Type B pancreatic cell (in vitro differentiated cells): ENCODE measurements at places on chromosomes 6 and 20.

GRCh38 chr6:117264692-117265409, 507 bp upstream of the VGLL2 start:
- no peak for DNase-seq

DNA sequence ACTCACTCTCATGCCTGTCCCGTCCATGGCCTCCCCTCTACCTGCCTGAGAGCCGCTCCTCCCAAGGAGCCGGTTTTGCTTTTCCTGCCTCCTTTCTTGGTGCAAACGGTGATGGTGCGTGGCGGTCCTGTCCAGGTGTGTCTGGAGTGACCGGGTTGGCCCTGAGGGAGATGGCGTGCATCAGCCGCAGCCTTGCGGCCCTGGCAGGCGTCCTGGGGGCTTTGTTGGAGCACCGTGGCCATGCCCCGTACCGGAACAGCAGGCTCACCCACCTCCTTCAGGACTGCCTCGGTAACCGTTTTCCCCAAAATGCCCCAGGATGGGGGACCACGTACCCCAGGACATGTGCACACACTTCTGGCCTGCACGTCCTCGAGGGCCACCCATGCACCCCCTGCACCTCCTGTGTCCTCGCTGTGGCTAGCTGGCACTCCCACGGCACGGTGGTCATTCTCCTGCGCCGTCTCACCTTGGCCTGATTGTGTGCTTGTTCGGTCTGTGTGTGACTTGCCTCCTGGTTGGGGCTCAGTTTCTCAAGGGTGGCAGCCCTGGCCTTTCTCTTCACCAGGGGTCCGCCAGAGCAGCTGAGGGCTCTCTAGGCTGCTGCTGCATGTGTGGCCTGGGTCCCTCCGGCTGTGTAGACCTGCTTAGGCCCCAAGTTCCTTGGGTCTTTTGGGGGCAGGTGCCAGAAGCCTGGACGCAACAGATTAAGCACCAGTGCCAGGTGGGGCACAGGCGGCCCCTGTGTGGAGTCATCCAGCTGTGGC, 36.4 kb downstream of the FRMD1 start:
- no peak for DNase-seq

DNA sequence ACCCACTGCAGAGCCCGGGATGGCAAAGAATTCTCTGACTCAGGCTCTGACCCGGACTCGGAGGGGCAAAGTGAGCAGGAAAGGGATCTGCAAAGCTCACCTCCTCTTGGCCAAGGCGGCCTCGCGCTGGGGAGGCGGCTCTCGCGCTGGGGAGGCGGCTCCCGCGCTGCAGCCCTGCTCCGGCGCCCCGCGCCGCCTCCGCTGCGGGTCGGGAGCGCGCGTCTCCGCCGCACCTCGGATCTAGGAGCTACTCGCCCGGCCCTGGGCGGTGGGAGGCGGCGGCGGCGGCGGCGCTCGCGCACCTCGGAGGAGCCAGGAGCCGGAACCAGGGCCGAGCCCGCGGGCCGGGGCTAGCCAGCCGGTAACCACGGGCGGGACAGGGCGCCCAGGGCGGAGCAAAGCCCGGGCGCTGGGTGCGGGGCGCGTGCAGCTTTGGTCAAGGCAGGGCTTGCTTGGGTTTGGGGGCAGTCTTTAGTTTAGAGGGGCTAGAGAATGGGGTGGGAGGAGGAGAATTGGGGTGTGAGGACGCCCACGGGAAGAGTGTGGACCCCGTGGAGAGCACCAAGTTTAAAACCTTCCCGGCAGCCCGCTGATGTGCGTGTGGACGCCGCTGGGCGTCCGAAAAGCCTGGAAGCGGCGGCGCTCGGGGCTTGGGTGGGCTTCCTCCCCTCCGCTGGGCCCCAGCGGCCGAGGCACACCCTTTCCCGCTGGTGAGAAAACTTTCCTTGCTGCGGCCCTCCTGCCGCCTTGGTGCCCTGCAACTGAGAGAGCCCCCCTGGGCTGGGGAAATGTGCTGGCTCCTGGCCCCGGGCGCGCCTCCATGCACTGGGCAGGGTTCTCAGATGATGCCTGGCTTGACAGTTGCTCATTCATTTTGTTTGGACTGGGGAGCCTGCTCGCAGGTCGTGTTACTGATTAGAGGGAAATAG, at the start of gene MRAP2:
TSS of gene MRAP2 (plus strand) at position 250 of the 929 bp plus-strand sequence. CDS start 21,547 bp downstream, outside the sequence.
- DNase-seq = no peak

DNA sequence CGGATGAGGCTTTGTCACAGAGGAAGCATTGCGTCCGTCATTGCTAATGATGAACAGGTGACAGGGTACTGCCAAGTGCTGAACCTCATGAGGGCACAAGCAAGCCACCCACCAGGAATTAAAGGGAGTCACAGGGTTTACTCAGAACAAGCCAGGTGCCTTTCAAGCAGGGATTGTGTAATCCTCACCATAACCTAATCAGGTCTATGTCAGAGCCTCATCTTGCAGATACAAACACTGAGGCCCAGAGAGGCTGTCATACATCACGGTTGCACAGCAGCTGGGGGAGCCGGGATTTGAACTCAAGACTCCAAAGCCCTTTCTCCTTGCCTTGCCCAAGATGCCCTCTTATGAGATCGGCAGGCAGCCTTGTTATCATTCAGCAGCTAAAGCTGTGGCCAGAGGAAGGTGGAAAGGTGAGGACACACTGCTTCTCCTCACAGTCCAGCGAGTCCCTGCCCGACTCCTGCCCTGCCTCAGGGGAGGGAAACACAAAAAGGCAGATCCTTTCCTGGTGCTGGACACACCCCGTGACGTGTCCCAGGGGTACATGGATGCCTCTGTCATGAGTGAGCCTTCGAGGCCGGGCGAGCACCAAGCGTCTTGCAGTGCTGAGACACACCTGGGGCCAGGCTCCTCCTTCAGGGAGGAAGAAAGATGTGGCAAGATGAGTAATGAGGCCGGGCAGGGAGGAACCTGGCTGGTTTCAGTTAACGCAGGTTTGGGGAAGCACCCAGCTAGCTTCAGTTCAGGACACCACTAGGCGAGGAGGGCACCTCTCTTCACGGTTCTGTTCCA, 214.9 kb downstream of the LY86 start:
- no peak for DNase-seq

DNA sequence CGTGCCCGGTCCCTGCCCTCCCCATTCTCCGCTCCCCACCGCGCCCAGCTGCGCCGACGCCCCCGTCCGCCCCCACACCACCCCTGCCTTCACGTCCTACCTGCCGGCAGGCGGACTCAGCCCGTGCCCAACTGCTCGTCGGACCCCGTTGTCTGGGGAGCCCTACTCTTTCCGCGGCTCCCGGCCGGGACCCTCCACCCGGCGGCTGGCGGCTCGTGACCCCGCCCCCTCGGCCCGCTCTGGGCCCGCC, at the start of gene SERAC1:
TSS of gene SERAC1 (minus strand) at position 223 of the 250 bp plus-strand sequence. CDS start 9,899 bp downstream, outside the sequence.
- DNase-seq = no peak

GRCh38 chr20:21353236-21353635, 44.1 kb downstream of the NKX2-4 start:
- DNase-seq = no peak
